GM12891 (cell line): ENCODE measurements at places on chromosomes 2 and 18.

DNA sequence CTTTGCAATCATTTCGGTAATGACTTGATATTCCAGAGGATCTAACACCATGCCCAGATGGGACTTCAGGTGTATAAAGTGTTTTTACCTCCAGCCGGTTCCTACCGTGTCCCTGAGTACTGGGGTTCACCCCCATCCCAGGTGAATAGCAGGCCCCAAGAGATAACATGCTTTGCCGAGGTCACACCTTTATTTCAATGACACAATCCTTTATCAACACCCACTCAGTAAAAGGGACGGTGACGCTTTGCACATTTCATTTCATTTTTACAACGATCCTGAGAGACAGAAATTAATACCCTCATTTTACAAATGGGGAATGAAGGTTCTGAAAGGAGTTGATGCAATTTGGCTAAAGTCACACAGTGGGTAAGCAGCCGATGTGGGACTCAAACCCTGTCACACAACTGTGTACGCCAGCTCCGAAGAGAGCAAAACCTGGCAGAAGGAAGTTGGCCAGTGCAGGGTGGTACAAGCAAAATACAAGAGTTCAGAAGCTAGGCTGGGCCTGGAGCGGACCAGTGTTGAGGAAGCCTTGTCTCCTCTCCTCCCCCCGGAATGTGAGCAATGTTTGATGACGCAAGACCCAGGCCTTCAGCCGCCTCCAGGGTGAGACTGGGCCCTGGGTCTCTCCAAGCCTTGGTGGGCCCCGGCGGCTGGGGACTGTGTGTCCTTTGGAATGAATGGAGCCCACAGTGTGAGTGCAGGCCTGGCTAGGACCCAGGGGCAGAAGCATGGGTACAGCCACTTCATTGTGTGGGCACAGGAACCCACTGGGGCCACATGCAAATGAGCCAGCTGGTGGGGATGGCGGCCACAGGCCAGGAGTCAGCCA lies 139.6 kb upstream of the MYCN start:
- no peak for DNase-seq

- no peak for DNase-seq
These were observed 11.4 kb downstream of the UBE2F start for GRCh38 chr2:237978058-237978712.

DNA sequence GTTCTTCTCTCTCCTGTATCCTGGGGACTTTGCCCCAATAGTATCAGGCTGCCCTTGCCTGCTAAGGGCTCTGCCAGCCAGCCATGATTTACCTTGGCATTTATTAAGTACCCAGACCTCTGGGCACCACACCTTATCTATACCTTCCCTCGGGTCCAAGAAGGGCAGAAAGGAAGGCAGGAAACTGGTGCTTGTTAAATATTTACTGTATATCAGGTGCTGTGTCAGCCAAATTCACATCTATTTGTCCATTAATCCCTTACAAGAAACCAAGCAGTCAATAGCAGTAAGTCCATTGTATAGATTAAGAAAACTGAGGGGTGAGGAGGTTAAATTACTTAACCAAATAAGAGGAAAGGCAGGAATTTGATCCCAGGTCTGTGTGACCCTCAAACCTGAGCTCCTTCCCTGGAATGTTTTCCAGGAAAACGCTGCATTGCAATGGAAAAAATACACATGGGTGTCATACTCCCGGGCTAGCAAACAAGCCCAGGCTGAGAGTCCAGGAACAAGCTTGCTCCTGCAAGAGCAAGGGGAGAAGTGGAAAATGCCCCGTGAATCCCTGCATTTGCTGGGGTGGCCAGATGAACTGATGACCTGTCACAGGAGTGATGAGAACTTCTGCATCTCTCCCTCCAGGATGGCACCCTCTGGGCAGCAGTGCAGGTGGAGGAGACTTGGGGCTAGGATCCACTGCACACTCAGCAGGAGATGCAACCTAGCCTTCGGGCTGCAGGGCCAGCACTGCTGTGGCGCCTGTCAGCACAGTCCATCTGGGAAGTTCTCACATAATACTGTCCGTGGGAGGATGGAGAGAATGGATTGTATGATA lies 30.4 kb downstream of the CIB4 start:
- no peak for DNase-seq

DNA sequence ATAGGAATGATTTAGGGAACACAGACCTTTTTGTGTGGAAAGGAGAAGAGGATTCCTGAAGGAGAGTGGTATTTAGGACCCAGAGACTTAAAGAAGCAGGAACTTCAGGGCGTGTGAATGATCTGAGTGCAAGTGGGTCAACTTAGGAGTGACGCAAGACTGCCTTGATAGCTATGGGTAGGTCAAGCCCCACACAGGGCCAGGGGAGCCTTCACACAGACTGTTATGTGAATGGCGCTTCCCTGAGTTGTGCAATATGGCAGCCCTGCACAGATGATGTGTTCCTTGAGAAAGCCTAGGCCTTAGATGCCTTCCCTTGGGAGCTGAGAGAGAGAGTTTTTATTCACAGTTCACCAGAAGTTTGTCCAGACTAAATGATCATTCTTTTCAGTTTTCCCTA lies 47.1 kb upstream of the IGFBP5 start:
- DNase-seq: no peak

- DNase-seq: no peak
These were observed 867 bp downstream of the RBBP8 start for GRCh38 chr18:22933966-22934423.

DNA sequence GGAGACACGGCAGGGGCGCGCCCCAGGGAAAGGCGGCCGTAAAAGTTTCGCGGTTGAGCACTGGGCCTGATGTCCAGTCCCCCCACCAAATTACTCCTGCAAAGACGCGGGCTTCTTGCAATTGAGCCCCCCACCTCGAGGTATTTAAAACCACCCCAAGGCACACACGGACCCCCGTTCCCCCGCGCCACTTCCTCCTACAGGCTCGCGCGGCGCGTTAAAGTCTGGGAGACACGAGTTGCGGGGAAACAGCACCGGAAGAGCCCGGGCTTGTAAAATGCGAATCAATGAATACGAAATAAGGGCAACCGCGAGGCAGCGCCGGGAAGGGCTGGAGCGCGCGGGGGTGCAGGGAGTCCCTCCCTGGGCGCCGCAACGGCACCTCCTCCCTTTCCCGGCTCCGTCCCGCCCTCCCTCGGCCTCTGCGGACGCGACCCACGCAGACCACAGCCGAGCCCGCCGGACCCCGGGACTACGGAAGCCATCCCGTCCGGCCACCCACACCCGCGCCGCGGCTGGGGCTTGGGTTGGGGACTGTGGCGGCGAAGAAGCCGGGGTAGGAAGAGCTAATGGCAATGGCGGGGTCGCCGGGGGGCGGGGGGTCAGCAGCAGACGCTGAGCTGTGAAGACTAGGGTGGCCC lies 918 bp upstream of the NETO1 start:
- DNase-seq: no peak

GRCh38 chr2:168850846-168851245 lies 39.4 kb downstream of the SPC25 start:
- DNase-seq: no peak

DNA sequence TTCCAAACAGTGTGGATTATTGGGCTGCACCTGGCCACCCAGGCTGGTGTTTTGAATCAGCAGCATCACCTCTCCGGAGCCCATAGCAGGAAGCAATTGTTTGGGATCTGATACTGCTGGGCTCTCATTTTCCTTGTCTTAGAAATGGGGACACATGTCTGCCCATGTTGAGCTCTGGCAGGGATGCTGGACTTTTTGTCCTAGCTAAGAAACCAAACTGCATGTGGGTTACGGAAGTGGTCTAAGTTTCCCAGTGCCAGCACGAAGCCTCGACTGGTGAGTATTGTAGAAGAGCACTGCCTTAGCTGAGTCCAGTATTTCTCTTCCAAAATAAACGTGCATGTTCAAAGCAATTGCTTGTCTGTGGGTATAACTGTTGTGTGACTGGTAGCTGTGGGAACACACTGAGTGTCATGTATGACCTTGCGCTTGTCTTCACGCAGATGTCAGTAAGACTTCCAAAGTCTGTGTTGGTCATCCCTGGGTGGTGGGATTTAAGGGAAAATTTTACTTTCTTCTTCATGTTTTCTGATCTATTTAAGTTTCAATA lies 43.6 kb downstream of the SH3RF3 start:
- DNase-seq: no peak

DNA sequence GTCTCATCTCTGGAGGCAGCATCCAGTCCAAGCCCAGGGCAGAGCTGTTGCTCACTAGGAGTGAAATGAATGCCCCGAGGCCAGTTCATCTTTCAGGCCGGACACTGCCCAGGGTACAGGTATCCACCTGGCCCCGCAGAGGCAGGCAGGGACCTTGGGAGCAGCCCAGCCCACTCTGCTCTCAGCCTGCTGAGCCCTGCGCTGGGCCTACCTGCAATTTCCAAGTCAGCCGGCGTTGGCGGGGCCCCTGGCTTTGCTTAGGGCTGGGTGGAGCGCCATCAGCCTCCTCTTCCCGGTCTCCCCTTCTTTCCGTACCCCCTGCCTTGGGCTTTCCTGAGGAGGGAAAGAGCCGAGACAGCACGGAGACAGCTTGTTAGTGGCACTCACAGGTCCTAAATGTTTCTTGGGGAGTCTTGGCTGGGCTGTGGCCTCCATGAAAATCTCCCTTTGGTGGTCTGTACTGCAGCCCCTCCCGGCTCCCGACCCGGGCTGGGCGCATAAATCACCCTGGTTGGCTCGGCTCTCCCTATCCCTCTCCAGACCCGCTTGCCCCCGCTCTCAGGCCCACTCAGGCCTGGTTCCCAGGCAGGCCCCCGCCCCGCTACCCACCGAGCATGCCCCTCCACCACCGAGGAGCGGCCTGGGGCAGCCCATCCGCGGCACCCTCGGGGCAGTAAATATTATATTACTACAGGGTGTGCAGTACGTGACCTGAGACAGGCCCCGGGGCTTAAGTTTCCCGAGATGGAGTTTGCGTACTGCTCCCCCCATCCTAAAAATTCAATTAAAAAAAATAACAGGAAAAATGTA lies 106.7 kb downstream of the DYSF start:
- DNase-seq: no peak

DNA sequence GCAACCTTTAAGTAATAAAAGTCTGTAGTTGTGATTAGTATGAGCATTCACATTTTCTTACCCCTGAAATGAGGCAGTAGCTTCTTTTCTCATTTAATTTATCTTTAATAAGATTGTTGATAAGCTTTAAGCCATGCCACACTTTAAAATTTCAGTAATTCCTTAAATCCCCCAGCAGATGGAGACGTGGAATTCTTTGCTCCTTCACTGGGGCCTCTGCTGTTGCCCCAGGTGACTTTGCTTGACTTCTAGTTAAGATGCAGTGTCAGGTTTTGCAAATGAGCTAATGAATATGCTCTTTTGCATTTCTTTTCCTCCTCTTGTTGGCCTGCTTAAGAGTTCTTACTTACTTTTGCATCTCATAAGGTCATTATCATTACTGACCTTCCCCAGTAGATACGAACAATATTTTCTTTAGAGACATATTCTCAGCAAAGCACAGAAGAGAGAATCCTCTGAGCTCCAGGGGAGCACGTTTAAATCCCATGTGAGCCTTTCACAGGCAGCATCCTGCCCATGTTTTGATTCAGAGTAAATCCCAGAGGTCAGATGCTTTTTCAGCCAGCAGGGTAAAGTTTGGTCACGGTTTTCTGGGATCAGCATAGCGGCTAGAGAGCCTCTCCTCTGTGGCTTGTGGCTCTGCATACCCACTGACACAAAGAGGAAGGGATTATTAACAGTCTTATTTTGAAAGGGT lies 222.9 kb downstream of the PTPRM start:
- DNase-seq: no peak

GRCh38 chr2:205696927-205697441 lies 14.7 kb downstream of the NRP2 start:
- no peak for DNase-seq

DNA sequence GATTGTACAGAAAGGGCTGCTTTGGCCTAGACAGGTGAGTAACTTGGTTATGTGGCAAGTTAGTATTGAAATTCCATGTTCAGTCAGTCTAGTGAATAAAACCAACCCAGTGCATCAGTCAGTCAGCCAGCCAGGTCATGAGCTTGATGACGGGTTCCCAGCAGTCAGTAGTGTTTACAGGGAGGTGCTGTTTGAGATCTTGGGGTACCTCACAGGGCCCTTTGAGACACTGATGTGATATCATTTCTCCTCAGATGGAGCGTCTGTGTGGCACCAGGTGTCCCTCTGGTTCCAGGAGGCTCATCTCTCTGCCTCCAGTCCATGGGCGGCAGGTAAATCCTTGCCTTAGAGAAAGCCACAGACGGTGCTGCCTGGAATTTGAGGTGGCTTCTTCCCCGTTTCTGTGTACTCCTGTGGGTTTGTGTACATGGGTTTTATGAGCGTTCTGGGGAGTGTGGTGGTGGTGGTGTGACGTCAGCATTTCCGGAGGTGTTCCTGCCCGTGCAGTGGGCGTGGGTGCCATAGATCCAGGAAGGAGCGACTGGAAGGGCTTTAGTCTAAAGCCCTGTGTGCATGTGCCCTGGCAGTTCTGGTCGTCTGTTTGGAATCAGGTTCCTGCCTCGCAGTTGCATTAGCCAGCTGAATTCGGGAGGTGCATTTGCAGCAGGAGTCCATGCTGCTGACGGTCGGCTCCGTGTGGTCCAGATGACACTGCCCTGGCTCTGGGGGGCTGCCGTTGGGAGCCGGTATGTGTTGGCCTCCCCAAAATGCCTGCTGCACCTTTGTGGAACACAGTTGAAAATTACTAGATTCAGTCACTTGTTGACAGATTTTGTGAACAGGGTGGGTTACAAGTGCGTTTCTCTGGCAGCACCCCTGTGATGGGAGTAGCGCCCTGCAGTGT lies 2.1 kb downstream of the CTDP1 start:
- DNase-seq: no peak

GRCh38 chr18:515838-516237 lies 15.3 kb upstream of the COLEC12 start:
- DNase-seq: no peak

DNA sequence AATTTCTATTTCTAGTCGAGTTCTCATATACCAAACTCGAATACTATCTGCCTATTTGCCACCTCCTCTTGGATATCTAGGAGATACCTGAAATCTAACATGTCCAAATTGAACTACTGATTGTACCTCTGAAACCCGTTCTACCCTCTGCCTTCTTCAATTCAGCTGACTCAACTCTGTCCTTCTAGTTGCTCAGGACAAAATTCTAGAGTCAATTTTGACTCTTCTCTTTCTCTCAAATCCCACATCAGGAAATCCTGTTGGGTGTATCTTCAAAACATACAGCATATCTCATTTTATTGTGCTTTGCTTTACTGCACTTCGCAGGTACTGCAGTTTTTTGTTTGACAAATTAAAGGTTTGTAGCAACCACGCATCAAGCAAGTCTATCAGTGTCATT lies 137.8 kb downstream of the ZAP70 start:
- no peak for DNase-seq

GRCh38 chr2:203533676-203534591 lies 1.2 kb downstream of the RAPH1 start:
- no peak for DNase-seq
